Stimulated activated naive CD4-positive, alpha-beta T cell (primary cell): ENCODE measurements at places on chromosomes 4 and X.

GRCh38 chr4:55933611-55934010 lies 15.1 kb upstream of the CEP135 start:
- no peak for DNase-seq

DNA sequence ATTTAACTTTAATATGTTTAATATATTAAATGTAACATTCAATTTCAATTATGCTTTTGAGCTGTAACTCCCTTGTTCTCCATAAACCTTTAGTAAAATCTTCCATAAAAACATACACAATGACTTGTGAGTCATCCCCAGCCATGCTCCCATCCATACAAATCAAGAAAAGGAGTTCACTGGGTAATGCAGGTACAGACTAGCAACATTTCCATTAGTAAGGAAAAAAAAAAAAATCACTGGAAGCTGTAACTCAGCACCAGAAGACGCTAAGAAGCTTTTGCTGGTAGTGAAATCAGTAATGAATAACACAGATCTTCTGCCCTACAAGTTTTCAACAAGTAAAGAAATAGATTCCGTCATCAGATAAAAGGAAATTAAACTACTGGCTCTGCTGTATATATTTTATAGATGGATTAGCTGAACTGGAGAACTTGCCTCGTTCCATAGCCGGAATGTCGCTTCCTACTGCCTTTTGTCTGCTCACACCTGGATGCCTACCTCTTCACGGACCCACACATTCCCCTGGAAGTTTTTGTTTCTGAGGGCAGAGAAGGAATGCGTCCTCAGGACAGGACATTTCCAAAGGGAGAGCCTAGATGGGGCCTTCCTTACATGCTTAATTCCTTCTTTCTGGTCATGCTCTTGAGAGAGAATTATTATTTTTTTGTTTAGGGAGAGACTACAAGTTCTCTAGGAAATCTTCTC lies 298.4 kb upstream of the ANKRD50 start:
- no peak for DNase-seq

- DNase-seq = no peak
These were observed 66.0 kb downstream of the MAGEC1 start for GRCh38 chrX:141969706-141970105.

- DNase-seq = no peak
These were observed 997.1 kb downstream of the RAB28 start for GRCh38 chr4:12487000-12487399.

GRCh38 chr4:74768857-74769525 lies 25.3 kb downstream of the BTC start:
- no peak for DNase-seq

GRCh38 chr4:140689623-140690022 lies 66.6 kb downstream of the TBC1D9 start:
- DNase-seq = no peak
